ENCODE measurements at places on chromosomes 6 and 20. TPM values are rescaled to one million over a fixed set of nuclear protein-coding genes. Genes with fewer than 3 reads are reported as not detected.

Gene VTA1
- total RNA-seq: 35.5 TPM

GRCh38 chr20:46990017-46990595 lies 95.5 kb downstream of the EYA2 start:
- peaks cover 63% of the 10 kb centered on the region for H3K4me1 ChIP-seq
- H3K27ac ChIP-seq: peak overlapping the region; percentile 91

Gene MED23
- 31.9 TPM for total RNA-seq

DNA sequence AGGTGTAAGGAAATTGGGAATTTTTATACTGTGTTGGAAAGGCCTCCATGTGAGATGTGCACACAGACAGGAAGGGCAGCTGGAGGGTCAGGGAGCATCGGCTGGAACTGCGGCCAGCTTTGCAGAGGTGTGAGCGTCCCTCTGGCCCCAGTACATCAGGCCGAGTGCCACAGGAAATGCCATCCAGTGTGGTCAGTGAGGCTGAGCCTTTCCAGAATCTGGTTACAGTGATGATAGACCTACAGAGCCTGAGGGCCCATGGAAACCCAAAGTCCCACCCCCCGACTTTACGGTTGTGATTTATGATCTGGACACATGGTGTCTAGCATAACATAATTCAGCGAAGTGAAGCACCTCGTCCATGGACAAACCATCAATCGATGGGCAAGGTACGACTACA lies 137.3 kb upstream of the PDE10A start:
- H3K27me3 ChIP-seq: peaks cover 61% of the 10 kb centered on the region
- H3K4me3 ChIP-seq: no peak overlapping the region
- no peak overlapping the region for H3K27ac ChIP-seq

Gene SLC44A4
- 238 TPM for total RNA-seq

DNA sequence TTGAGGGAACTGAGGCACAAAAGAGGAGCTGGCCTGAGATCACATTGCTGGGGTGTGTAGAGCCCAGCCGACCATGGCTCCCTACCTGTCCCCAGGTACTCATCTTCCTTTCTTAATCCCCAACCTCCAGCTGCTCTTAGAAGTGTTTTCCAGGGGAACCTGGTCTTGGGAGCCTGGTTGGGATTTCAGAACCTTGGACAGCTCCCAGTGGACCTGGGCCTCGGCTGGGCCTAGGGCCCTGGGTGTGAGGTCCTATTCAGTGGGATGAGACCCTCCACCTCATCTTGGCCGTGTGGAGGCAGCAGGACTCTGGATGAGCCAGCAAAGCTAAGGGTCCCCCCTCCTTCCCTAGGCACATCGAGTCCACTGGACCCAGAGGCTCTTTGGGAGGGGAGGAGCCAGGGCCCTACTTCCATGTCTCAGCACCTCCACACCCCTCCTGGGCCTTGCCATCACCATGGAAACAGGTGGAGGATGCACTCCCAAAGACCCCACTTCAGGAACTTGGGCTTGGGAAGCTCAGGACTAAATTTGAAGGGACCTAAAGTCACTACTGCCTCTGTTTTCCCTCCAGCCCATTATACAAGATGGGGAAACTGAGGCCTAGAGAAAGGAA lies 38.5 kb downstream of the DLGAP4 start:
- peaks cover 91% of the 10 kb centered on the region for H3K27me3 ChIP-seq
- H3K4me3 ChIP-seq: no peak overlapping the region
- no peaks in the 10 kb centered on the region for H3K36me3 ChIP-seq
- no peak overlapping the region for H3K27ac ChIP-seq
- DNase-seq: peak; percentile 67
- no peaks in the 10 kb centered on the region for H3K4me1 ChIP-seq

Gene MOG
- not detected for total RNA-seq

Gene ZNF341
- total RNA-seq: 10.2 TPM

GRCh38 chr20:6812530-6812929 lies 45.0 kb downstream of the BMP2 start:
- H3K27ac ChIP-seq: no peak overlapping the region
- no peak overlapping the region for H3K4me3 ChIP-seq
- DNase-seq: no peak

- no peak overlapping the region for H3K27ac ChIP-seq
- H3K27me3 ChIP-seq: no peaks in the 10 kb centered on the region
- no peak for DNase-seq
- H3K36me3 ChIP-seq: peaks cover 9% of the 10 kb centered on the region
- H3K4me3 ChIP-seq: no peak overlapping the region
These were observed 16.5 kb downstream of the NCOA7 start for GRCh38 chr6:125807293-125807692.

DNA sequence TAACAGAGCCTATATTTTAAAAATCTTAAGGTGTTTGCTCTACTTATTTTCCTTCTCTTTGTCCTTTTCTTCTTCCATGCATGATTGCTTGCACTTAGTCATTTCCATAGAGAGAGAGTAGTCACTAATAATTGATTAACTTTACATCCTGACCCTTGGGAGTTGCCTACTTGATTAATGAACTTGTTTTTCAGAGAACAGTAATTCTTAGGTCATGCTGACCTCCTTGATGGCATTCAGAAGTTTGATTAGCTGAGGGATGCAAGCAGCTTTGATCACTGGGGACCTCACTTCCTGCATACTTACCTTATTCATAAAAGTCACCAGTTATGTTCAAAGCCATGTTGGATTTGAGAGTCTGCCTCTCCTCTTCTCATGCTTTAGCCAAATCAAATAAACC lies 715.6 kb upstream of the ID4 start:
- H3K27me3 ChIP-seq: no peaks in the 10 kb centered on the region
- H3K36me3 ChIP-seq: no peaks in the 10 kb centered on the region
- H3K27ac ChIP-seq: no peak overlapping the region

DNA sequence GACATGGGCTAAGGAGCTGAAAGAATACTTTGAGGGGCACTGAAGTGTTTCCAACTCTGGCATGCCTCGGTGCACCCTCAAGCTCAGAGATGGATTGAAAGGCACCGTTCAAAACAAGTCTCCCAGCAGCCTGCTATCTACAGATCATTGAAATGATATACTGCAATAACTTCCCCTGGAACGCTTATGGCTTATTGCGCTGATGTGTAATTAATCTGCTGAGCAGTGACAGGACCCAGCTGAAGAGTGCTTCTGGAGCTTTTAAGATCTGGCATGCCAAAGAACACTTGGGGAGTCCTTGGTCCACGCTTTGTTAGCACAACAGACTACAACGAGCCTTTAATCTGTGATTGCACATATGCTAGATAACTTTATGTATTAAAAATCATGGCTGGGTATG lies 708.2 kb downstream of the PRKN start:
- H3K36me3 ChIP-seq: no peaks in the 10 kb centered on the region
- no peaks in the 10 kb centered on the region for H3K27me3 ChIP-seq
- no peak overlapping the region for H3K4me3 ChIP-seq
- H3K27ac ChIP-seq: no peak overlapping the region
- H3K4me1 ChIP-seq: no peaks in the 10 kb centered on the region

Gene L3MBTL3
- 9.6 TPM for total RNA-seq

- no peak overlapping the region for H3K4me3 ChIP-seq
- no peak overlapping the region for H3K27ac ChIP-seq
- H3K27me3 ChIP-seq: no peaks in the 10 kb centered on the region
- H3K4me1 ChIP-seq: no peaks in the 10 kb centered on the region
- no peaks in the 10 kb centered on the region for H3K36me3 ChIP-seq
These were observed 36.7 kb downstream of the AGPAT4 start for GRCh38 chr6:161237176-161237575.

DNA sequence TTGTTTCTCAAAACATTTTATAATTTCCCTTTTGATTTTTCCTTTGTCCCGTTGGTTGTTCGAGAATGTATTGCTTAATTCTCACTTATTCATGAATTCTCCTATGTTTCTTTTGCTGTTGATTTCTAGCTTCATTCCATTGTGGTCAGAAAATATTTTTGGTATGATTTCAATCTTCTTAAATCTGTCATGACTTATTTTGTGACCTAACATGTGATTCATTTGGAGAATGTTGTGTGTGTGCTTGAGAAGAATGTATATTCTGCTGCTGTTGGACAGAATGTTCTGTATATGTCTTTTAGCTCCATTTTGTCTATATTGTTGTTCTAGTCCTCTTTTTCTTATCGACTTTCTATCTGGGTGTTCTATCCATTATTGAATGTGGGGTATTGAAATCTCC lies 286.2 kb upstream of the RNF217 start:
- DNase-seq: no peak
- no peaks in the 10 kb centered on the region for H3K27me3 ChIP-seq
- H3K36me3 ChIP-seq: no peaks in the 10 kb centered on the region
- no peak overlapping the region for H3K4me3 ChIP-seq
- H3K27ac ChIP-seq: no peak overlapping the region
- H3K4me1 ChIP-seq: peaks cover 10% of the 10 kb centered on the region

GRCh38 chr6:36963451-36964290 lies 9.1 kb downstream of the PI16 start:
- DNase-seq: no peak
- H3K4me1 ChIP-seq: peaks cover 32% of the 10 kb centered on the region
- peaks cover 43% of the 10 kb centered on the region for H3K36me3 ChIP-seq

- H3K36me3 ChIP-seq: no peaks in the 10 kb centered on the region
- H3K27me3 ChIP-seq: no peaks in the 10 kb centered on the region
- no peak overlapping the region for H3K27ac ChIP-seq
These were observed 44.5 kb upstream of the IL20RA start for GRCh38 chr6:137089305-137089704.

DNA sequence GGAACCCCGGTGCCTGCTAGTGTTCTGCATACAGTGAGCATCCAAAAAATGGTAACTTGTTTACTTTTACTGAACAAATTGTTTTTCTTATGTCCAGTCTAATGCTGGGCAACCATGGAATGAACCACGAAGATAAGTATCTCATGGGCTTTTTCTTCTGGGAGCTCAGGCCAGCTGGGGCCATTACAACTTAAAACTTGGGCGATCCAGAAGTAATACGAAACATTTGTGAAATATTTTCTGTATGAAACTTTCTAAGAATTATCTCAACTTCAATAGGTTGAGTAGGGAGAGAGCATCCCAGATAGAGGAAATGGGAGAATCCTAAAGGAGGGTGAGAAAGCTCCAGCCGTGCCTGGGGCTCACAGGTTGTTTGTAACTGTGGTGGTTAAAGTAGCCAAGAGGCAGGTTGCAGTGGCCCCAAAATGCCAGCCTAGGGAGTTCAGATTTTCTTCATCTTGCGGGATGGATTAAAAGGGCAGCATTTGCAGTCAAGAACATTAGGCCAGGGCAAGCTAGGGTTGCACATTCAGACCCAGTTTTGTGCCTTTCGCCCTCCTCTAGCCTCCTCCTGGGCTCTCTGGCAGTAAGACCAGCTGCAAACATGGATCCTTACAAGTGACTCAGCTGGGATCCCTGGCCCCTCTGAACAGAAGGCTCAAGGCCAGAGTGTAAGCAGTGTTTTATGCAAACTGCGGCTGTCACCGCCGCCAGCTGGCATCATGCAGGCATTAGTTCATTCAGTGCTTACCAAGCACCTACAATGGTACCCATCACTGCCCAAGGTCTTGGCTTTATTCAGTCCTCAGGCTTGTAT lies 41.5 kb downstream of the ELMO2 start:
- peak overlapping the region; percentile 77 for H3K27ac ChIP-seq
- DNase-seq: no peak
- peaks cover 49% of the 10 kb centered on the region for H3K36me3 ChIP-seq
- peaks cover 39% of the 10 kb centered on the region for H3K4me1 ChIP-seq

DNA sequence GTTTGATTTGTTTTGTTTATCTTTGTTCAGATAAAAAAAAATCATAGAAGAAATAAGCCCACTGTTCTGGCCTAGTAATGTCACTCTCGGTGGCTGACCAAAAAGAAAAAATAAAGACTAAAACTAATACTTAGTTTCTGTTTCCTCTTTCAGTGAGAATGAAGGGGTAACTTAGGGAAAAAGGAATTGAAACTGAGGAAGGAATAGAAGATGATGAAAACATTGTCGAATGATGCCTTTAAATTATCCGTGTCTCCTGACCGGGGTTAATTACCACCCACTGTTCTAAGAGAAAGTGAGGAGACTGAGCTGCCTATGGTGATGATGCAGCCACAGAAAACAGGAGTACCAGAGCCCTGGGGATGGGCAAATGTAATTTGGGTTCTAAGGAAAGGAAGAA lies 73.1 kb downstream of the PTCHD4 start:
- H3K27me3 ChIP-seq: no peaks in the 10 kb centered on the region
- no peak for DNase-seq
- H3K4me3 ChIP-seq: no peak overlapping the region
- no peaks in the 10 kb centered on the region for H3K36me3 ChIP-seq

DNA sequence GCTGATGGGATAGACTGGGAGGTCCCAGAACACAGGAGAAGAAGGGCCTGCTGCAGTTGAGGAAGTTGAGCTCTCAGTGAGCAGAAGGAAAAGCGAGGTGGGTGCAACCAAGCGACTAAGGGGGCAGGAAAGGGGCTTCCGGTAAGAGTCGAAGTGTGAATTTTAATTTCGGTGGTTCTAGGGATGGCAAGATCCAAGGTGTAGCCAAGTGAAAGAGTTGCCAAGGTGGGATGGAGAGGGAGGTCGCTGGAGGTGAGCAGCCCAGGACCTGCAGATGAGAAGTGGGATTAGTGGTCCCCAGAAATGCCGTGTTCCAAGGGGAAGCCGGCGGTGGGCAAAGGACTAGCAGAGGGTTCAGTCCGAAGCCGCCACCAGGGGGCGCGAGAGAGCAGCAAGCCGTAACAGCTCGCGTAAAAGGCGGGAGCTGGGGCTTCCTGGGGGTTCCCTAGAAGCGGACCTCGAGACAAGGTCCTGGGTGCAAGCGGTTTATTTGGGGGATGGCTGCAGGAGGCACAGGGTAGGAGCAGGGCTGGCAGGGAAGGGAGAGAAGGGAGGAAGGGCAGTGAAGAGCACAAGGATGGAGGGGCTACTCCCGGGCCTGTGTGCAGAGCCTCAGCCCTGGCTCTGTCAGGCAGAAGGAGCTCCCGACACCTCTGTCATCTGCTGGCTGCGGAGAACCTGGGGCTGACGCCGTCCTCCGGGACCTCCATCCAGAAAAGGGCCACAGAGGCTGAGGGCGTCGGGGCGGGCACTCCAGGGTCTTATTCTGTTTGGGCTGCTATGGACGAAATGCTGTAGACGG lies 103.6 kb downstream of the PAX1 start:
- H3K36me3 ChIP-seq: no peaks in the 10 kb centered on the region
- H3K4me3 ChIP-seq: no peak overlapping the region
- no peaks in the 10 kb centered on the region for H3K4me1 ChIP-seq

- H3K36me3 ChIP-seq: peaks cover 6% of the 10 kb centered on the region
- no peak overlapping the region for H3K4me3 ChIP-seq
- H3K4me1 ChIP-seq: peaks cover 9% of the 10 kb centered on the region
- peak; percentile 79 for DNase-seq
These were observed 10.8 kb downstream of the BPIFA2 start for GRCh38 chr20:33178726-33179125.

Data from Calu3 (cell line).